ENCODE measurements at places on chromosomes 1 and 21.

DNA sequence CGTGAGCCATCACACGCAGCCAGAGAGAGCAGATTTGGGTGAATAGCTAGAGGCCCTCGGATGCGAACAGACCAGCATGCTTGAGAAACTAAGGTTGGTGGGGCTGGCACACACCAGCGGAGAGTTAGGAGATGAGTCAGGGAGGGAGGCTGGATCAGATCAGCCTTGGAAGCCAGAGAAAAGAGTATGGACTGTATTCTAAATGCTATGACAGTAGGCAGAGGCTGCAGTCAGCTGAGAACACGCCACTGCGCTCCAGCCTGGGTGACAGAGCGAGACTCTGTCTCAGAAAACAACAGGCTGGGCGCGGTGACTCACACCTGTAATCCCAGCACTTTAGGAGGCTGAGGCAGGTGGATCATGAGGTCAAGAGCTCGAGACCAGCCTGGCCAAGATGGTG is 4.0 kb upstream of the PLEKHM2 start:
- DNase-seq = no peak

GRCh38 chr1:183583466-183583865 is 6.8 kb downstream of the NCF2 start:
- no peak for DNase-seq

DNA sequence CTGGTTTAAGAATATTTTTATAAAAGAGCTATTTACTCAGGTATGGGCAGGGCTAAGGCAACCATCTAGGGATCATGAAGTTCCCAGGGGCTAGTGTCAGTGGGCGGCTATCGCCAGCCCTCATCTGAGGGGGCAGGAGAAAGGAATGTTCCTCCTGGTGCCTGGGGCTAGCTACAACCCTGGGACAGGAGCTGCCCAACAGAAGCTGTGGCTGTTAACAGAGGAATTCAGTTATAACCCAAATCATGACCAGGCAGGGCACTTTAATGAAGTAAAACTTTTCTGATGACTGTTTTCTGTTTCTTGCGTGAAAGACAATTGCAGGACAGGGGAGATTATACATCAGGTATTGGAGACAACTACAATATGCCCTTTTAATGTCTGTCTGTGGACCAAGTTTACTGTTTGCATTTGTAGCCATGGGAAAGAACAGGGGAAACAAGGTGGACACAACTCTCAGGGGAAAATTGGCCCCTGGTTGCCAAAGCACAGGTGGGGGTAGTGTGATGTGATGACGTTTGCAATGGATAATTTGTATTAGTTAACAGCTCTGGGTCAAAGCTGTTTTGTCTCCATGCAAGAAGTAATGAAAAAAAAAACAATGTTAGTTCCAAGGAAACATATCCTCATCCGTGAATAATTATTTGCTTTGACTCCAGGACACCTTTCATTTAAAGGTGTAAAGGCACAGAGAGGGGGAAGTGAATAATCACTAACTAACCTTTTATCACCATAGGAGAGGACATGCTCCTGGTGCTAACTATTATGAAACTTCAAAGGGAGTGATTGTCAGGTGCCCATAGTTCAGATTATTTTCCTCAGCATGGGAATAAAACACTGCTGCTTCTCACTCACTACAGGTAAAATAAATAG is 105.2 kb downstream of the TSEN15 start:
- DNase-seq = no peak

DNA sequence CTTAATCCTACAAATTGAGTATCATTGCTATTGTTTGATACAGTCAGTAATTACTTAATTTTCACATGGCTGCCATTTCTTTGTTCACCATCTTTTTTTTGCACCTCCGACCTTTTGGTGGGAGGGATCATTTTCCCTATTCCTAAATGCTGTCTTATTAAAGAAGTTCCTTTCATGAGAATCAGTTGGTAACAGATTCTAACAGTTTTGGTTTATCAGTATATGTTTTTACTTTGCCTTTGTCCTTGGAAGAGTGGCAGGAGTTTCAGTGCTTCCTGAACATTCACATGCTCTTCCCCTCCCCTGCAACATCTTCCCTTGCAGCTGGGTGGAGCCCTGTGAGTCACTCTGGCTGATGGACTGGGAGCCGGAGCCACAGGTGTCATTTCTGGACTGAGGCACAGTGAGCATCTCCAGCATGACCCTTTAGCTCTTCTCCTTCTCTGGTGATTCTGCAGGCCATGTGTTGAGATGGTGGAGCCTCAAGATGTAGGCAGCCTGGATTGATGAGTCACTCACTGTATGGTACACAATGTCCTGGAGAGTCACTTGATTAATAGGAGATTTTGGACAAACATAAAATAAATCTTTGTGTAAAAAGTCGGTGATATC is 217.7 kb downstream of the URB2 start:
- no peak for DNase-seq

- DNase-seq = no peak
Observed at GRCh38 chr21:16071092-16071491, 341.3 kb downstream of the USP25 start.

- DNase-seq = no peak
Observed at GRCh38 chr1:19405761-19406487, 79.4 kb downstream of the CAPZB start.

DNA sequence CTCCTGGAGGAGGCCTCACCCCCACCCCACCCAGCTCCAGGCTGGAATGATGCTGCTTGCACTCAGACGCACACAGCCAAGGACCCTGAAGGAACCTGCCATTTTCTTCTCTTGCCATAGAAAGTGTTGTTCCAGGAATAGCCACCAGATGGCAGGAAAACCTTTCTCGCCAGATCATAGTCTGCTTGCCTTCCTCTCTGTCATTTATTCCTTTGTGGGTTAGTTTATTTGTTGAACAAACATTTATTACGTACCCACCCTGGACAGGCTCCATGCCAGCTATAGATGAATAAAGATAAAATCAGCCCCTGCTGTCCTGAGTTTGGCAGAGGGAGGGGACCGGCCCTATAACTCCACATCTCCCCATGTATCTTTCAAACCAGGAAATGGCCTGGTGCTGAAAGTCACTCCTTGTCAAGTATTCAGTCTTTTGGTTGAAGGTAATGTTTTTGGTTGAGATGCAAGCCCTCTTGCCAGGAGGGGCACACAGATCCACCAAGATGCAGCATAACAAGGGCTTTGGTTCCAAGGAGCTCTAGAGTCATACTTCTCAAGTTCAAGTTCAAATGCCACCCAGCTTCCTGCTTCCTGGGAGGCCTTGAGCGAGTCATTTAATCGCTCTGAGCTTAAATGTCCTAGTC is 7.0 kb upstream of the KCNC4 start:
- DNase-seq = peak; percentile 50

DNA sequence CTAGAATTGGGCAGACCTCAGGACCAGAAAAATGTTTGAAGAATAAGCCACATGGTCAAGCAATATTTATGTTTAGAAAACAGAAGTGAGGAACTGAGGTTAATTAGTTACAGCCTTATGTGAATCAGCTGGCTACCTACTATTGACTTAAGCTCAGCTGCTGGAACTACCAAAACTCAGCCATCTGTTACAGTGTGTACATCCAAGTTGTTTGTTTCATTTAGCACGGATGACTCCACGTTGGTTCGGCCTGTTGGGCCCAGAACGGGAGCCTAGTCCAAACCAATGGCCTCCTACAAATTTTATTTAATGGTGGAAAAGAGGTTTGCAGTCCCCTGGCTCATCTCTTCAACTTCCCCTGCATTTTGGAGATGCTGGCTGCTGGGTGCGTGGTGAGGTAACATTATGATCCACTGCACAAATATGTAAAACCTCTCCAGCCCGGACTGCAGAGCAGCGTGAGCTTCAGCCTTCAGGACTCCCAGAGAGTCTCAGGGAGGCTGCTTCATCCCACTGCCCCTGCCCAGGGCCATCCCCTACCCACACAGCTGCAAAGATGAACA is 143.4 kb downstream of the ZZZ3 start:
- DNase-seq = no peak

DNA sequence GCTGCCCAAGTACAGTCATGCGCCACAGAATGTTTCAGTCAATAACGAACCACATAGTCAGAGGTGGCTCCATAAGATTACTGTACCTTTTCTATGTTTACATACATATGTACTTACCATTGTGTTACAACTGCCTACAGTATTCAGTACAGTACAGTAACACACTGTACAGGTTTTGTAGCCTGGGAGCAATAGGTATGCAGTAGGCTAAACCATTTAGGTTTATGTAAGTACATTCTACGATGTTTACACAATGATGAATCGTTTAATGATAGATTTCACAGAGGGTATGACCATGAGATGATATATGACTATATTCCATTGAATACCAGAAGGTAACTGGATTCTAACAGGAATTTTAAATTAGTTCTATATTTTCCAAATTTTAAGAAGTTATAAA is 10.5 kb downstream of the YY1AP1 start:
- no peak for DNase-seq

DNA sequence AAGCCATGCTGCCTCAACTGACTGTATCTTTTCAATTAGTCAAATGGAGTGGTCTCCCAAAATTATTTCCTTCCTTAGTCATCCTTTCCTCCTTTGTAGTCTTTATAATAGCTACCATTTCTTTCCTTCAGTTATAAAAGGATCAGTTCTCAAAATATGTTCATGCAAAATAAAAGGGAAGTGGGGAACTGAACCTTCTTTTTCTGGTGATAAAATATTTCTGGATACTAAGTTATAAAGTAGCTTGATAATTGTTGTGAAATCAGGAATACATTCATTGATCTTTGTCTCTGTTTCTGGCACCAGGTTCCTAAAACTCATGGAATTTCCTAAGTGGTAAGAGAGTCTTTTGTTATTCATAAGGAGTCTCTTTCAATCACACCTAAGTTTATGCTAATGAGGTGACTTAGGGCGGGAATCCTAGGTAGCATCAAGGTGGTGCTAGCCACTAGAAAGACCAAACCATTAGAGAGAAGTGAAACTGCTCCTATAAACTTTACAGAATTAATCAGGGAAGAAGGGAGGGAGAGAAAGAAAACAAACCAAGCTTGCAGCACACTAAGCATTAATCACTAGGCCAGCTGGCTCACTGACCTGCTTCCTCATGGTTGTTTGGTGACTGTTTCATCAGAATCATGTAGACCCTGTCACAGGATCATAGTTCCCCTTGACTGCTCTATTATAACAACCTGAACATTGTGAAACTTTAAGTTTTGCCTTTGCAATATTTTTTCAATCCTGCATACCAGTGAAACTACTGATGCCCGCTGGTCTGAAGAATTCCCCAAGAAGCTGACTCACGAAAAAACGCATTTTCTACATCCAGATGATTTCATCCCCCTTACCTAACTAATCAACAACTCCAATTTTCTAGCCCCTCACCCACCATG is 161.6 kb upstream of the PTBP2 start:
- DNase-seq = no peak

GRCh38 chr1:54257346-54257620 is 57.3 kb downstream of the MRPL37 start:
- DNase-seq = no peak

DNA sequence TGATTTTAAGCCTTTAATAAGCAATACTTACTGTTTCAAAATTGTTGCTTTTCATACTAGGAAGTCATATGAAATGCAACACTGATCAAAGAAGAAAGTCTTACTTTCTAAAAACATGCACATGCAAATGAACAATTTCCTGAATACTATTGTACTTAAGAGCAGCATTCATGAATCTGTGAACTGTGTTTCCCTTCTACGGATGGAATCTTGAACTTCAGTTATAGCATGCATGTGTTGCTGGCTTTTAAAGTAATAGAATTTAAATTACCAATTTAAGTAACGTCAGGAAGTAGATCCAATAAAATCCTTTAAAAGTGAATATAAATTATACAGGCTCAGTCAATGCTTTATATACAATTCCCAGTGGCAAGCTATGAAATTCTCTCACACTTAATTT is 348.9 kb downstream of the KCNT2 start:
- DNase-seq = no peak

- DNase-seq = no peak
Observed at GRCh38 chr1:221947731-221948130, 205.8 kb upstream of the DUSP10 start.

- DNase-seq = no peak
Observed at GRCh38 chr1:194774535-194774934, 1588.1 kb upstream of the B3GALT2 start.

DNA sequence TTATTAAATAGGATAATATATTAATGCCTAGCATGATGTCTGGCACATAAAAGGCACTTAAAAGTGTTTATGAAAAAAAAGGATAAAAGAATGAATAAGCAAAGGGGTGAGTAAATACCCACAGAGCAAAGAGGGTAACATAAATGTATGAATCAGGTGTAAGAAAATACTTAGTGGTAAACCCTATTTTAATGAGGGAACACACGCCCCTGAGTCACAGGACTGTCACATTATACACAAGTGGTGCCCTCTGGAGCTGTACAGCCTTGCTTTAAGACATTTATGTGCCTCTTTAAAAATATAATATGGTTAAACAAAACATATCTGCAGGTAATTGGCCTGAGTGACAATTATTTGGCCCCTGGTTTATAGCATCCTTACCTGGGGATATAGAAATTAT is 78.1 kb upstream of the PTBP2 start:
- no peak for DNase-seq

- DNase-seq = no peak
Observed at GRCh38 chr1:182332261-182333060, 59.1 kb downstream of the GLUL start.

- DNase-seq = no peak
Observed at GRCh38 chr21:36640174-36640720, 58.7 kb upstream of the SIM2 start.

DNA sequence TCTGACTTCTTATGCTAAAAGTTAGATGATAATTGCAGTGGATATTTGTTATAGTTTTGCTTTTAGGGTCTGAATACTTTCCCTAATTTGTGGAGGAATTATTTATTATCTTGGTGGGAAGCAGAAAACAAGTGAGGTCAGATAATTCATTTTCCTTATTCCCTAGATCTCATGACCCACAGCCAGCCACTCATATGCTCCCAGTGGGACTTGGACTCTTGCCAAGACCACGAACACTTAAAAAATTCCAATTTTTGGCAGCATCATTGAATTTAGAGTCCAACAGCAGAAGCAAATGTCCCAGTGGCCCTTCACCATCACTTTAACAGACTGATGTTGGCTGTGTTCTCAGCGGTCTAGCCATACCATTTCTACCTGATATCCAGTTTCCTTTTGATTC is 204.2 kb downstream of the HMCN1 start:
- no peak for DNase-seq

- DNase-seq = no peak
Observed at GRCh38 chr1:50417507-50417906, 5.7 kb downstream of the DMRTA2 start.

DNA sequence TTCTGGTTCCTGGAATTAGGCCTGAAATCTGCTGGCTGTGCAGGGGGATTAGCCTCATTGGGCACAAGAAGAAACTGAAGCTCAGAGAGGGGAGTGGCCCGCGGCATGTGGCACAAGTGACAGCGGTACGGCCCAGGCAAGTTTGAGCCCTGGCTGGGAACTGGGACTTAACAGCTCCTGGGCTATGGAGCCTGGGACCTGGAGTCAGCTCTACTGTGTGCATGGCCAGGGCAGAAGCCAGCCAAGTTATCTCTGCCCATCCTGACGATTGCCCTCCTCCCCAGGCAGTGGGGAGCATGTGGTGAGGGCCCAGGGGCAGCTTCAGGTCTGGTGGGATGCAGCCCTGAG is 61.3 kb downstream of the ALPL start:
- no peak for DNase-seq

Data from stimulated activated naive CD4-positive, alpha-beta T cell treated with Interleukin-2 at 50 U/mL for 16 hours (primary cell).